Chondrocyte (in vitro differentiated cells): ENCODE measurements at places on chromosomes 1 and 21. TPM values are rescaled to one million over a fixed set of nuclear protein-coding genes. Genes with fewer than 3 reads are reported as not detected.

DNA sequence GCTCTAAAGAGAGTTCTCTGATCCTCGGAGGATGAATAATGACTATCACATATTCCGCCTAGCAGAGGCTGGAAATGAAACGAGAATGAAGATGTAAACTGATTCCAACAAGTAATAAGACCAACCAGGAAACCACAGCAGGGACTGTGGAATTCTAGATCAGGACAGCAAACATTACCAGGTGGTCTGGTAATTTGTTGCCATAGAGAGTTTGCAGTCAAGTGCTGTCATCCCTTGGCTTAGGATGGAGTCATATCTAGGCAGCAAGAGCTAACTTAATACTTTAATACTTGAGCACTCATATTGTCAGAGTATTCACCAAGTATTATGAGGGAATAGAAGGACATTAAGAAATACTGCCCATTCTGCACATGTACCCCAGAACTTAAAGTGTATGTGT, 45.1 kb upstream of the MUTYH start:
- no peak overlapping the region for H3K27ac ChIP-seq
- no peaks in the 10 kb centered on the region for H3K36me3 ChIP-seq
- no peak for DNase-seq
- H3K27me3 ChIP-seq, result no peaks in the 10 kb centered on the region
- H3K4me1 ChIP-seq, result peaks cover 4% of the 10 kb centered on the region
- no peak overlapping the region for H3K4me3 ChIP-seq

LCE1A gene
- total RNA-seq, result not detected in 3 replicates

FCGR3A gene
- total RNA-seq, result not detected in 3 replicates

DNA sequence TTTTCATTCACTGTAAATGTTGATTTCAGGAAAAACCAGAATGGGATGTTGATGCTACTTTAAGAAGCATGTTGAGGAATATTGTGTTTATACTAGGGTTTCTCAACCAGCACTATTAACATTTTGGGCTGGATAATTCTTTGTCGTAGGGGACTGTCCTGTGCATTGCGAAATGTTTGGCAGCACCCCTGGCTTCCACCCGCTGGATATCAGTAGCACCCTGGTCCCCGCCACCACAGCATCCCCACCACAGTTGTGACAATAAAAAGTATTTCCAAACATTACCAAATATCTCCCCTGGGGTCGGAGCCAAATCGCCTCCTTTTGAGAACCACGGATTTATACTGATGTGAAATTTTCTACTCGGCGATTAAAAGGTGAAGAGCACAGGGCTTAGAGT, 41.9 kb downstream of the BTG3 start:
- H3K4me3 ChIP-seq, result no peak overlapping the region
- peaks cover 31% of the 10 kb centered on the region for H3K27me3 ChIP-seq
- no peaks in the 10 kb centered on the region for H3K4me1 ChIP-seq
- H3K36me3 ChIP-seq, result no peaks in the 10 kb centered on the region
- DNase-seq, result no peak
- no peak overlapping the region for H3K27ac ChIP-seq
